ENCODE measurements at places on chromosomes 3 and 15. TPM values are rescaled to one million over a fixed set of nuclear protein-coding genes. Genes with fewer than 3 reads are reported as not detected.

The ALPK3 gene
- total RNA-seq = 1.8 TPM

The TMEM62 gene
- total RNA-seq = 15.8 TPM

DNA sequence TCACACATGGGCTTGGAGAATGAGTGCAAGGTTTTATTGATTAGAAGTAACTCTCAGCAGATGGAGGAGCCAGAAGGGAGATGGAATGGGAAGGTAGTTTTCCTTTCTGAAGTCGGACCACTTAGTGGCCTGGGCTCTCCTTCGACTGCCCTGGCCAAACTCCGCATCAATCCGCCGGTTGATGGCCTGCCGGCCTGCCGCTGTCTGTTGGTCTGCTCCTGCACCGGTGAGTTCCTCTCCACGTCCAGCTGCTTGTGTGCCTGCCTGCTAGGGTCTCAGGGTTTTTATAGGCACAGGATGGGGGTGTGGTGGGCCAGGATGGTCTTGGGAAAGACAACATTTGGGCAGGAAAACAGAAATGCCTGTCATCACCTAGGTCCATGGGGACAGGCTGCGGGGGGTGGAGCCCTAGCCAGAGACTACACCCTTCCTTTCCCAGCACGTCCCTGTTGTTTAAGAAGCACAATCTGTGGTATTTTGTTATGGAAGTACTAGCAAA, 837.0 kb downstream of the PDCD6IP start:
- DNase-seq = no peak

The ZNF148 gene
- total RNA-seq = 10.7 TPM

The CLCN2 gene
- 3.3 TPM for total RNA-seq

The LTF gene
- 0.57 TPM for total RNA-seq

DNA sequence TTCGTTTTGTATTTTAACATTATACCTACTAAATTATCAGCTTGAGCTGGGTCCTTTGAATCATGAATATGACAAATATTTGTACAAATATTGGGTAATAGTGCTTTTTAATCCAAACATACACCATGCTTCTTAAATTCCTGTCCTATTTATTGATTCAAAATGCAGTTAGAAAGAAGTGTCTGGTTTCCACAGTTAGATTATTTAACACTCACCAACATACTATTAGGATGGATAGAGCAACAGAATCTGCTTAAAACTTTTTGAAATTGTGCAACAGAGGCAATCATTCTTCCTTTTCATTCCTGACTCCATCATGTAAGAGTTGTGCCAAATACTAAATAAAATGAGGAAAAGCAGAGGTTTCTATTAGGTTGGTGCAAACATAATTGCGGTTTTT, 281.2 kb downstream of the LSAMP start:
- no peak for DNase-seq

DNA sequence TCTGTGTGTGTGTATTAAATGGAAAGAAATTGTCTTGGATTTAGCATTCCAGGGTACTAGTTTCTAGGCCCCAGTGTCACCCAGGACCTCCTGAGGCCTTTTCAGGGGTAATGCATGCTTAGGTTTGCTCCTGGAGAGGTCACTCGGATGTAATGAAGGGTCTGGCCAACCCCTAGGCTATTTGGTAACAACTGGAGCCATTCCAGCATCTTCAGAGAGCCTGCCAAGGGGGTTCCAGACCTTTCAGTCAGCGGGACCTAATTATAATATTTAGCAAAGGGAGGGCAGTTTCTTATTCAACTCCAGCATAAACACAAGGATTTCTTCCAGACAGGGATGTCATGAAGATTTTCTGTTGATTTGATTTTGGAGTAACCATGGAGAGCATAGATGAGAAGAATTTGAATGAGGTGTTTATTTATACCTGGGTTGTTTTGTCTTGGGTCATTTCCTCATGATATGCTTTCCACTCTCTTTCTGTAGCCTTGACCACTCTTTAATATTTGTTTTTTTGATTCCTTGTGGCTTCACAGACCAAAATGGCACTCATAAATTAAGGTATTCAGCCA, 17.4 kb downstream of the KAT2B start:
- DNase-seq = no peak

The LIPH gene
- 10.4 TPM for total RNA-seq

The CHST2 gene
- total RNA-seq = 3.1 TPM

The CFAP100 gene
- not detected for total RNA-seq

GRCh38 chr3:55641964-55642363, 154.9 kb upstream of the WNT5A start:
- no peak for DNase-seq

DNA sequence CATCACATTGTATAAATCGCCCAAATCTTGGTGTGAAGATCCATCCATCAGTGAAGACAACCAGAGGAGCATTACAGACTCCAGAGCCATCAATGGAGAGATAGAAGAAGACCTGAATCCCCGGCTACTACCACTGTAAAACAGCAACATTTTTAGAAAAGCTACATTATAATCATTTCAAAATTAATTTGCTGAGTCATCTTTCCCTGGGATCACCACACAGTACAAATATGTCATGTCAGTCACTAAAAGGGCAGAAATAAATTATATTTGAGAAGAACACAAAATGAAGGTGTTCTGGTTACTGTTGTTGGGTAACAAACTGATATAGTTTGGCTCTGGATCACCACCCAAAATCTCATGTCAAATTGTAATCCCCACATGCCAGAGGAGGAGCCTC, 218.5 kb upstream of the STT3B start:
- DNase-seq = no peak

The TIMP4 gene
- total RNA-seq = 6.7 TPM

- no peak for DNase-seq
These were observed 47.6 kb upstream of the ATP1B3 start for GRCh38 chr3:141828890-141829289.

The HTR3E gene
- total RNA-seq = not detected

DNA sequence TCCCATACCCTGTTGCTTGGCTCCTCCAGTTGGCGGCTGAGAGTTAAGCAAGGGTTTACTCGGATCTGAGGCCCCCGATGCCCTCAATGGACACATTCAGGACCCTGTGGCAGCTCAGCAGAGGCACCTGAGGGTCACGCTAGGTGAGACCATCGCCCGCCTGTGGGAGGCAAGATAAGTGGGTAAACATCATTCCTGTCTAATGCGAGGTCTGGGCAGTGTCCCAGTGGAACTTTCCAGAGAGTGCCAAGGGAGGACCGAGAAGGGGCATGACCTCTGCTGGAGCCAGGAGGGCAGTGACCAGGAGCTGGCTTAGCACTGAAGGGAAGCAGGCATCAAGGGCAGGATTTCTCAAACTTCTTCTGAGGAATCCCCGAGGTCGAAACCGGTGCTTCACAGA, 65.4 kb upstream of the SEC61A1 start:
- no peak for DNase-seq

DNA sequence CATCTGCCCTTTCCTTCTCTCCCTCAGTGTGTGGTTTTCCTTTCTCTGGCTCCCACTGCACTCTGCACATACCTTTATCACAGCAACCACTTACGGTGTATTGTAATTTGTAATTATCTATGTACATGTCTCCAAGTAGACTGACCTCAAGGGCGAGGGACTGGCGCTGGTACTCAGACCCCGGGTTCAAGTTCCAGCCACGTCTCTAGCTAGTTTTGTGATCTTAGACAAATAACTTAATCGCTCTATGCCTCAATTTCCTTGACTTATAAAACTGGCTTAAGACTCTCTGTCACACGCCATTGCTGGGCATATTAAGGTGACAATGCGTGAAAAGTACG, 607 bp upstream of the SENP2 start:
- DNase-seq = no peak

The CHST13 gene
- not detected for total RNA-seq

DNA sequence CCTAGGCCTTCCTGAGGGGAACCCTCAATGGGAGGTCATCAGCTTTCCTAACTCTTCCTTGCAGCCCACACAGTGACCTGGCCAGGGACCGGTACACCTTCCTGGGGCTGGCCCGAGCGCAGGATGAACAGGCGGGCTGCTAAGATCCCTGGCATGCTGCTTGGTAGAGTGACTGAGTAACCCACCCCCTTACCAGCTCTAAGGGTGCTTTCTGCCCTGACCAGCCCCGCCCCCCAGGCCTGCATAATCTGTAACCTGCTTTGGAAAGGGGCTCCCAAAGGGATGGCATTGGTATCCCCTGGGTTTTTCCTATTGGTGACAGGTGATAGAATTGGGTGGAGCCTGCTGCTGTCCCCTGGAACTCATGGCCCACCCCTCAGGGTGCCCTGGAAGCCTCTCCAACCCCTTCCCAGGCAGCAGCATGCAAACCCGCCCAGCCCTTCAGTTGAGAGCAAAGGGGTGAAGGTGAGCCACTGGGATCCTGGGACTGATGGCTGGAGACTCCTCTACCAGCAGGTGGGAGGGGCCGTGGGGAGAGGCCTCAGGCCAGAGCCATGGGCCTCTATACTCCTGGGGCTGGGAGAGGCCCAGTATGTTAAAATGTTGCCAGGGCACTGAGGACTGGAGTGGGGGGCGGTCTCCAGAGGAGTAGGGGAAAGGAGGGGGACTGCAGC, 11.1 kb upstream of the KIF7 start:
- DNase-seq = no peak

GRCh38 chr3:60497902-60498301, 753.4 kb downstream of the FHIT start:
- DNase-seq = no peak

DNA sequence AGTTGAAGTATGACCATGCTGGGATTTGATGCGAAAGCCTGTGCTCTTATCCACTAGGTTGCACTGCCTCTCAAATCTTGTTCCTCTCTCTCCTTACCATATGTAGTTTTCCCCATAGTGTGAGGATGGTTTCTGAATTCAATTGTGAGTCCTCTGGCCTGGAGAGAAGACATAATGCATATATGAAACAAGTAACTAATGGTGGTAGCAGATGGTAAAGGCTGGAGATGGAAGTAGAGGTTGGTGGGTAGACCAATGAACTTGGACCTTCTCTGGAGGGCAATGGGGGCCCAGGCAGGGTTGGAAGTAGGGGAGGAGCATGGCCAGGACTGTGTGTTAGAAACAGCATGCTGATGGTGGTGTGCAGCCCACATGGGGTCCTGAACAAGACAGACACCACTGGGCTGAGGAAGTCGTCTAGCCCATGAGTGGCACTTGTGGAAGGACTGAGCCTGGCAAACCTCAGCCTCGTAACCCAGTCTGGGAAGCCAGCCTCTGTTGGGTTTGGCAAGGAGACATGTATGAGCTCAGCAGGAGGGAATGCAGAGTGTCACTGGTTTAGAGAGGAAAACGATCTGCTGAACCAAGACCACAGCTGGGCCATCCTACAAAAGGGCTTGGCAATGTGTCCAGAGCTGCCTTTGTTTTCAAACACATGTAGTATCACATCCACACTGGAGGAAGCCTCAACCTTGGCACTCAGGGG, 18.5 kb upstream of the LMCD1 start:
- no peak for DNase-seq

The FGD5 gene
- 0.80 TPM for total RNA-seq

- no peak for DNase-seq
These were observed 48.9 kb upstream of the POLG start for GRCh38 chr15:89383365-89384175.

- DNase-seq = no peak
These were observed 22.0 kb upstream of the PGPEP1L start for GRCh38 chr15:99029341-99030144.

DNA sequence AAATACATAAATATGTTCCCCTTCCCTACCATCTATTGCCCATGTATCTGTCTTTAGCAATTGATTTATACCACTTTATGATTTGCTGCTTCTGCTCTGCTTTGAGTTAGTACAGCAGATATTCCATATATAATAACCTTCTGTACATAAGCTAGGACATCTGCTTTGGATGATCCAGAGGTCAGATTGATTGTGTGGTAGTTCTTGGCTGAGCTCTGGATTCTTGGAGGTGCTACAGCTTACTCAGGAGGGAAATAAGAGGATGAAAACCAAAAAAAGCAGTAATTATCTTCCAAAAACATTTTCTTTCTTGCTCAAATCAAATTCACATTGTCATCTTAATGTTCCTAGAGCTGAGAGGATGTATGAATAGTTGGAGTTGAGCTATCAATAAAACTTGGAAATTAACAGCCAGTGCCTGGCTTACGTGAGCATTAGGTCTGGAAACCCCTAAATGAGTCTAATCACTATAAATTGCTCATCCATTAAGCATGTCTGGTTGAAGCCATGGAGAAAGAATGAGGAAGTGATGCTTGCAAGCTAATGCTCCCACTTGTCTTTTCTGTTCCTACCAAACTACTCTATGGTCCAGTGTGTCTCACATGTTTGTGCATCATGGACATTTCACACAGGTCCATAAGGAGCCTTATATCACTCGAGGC, 36.3 kb upstream of the TMEM42 start:
- DNase-seq = no peak

Data from esophagus squamous epithelium (tissue), 5 donors.